ENCODE measurements at places on chromosomes 5 and 9.

GRCh38 chr5:95734187-95734586 lies 3.1 kb downstream of the RHOBTB3 start:
- no peak for DNase-seq

DNA sequence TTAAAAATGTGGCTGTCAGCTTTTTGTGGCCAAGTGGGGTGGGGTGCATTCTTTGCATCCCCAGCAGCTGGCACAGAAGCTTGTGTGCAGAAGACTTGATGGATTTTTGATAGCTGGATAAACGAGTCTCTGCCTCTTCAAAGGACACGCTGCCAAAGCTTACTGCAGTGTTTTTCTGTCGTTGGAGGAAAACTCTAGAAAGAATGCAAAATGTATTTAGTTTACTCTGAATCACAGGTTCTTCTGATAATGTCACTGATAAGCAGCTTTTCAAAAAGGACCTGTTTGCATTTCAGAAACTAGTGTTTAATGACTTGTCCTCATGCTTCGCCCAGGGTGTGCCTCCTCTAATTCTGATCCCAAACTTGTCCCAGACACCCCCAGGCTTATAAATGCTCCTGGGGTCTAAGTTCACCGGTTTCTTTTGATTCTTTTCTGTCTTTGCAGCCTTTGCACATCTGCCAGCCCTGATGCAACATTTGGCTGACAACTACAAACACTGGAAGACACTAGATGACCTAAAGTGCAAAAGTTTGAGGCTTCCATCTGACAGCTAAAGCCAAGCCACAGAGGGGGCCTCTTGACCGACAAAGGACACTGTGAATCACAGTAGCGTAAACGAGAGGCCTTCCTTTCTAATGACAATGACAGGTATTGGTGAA lies 66.0 kb downstream of the WDR41 start:
- DNase-seq: no peak

GRCh38 chr5:57594436-57594835 lies 111.8 kb upstream of the ACTBL2 start:
- DNase-seq: no peak

DNA sequence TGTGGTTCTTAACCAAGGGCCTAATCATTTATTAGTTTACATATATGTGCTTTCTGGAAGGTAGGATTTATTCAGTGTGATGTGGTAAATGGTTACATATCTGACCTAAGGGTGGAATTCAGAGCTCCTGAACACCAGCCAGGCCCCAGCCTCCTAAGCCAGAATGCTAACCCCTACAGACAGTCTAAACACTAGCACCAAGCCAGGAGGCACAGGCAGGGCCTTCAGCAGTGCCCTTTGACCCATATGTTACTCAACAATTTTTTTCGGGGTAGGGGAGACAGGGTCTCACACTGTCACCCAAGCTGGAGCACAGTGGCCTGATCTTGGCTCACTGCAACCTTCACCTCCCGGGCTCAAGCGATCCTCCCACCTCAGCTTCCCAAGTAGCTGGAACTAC lies 40.3 kb downstream of the PRKACG start:
- no peak for DNase-seq

DNA sequence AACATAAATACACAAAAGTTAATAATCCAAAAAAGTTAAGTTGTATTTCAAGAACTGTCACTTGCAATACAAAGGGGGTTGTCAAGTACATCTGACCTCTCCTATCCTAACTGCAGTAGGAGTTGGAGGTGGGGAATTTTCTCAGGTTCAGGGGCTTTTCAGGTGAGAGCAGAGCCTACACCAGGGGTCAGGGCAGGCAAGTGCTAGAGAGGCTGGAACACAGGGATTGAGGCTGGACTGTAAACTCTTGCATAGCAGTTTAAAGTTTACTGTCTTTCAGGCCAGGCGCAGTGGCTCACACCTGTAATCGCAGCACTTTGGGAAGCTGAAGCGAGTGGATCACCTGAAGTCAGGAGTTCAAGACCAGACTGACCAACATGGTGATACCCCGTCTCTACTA lies 25.4 kb upstream of the RASGRF2 start:
- DNase-seq: no peak

GRCh38 chr9:108663422-108663821 lies 192.4 kb downstream of the ACTL7B start:
- no peak for DNase-seq

GRCh38 chr5:173093606-173094005 lies 37.5 kb downstream of the CREBRF start:
- DNase-seq: no peak

- no peak for DNase-seq
These were observed 182.4 kb upstream of the ADCY2 start for GRCh38 chr5:7213525-7213924.

GRCh38 chr5:125196481-125197111 lies 450.2 kb upstream of the ZNF608 start:
- DNase-seq: no peak

DNA sequence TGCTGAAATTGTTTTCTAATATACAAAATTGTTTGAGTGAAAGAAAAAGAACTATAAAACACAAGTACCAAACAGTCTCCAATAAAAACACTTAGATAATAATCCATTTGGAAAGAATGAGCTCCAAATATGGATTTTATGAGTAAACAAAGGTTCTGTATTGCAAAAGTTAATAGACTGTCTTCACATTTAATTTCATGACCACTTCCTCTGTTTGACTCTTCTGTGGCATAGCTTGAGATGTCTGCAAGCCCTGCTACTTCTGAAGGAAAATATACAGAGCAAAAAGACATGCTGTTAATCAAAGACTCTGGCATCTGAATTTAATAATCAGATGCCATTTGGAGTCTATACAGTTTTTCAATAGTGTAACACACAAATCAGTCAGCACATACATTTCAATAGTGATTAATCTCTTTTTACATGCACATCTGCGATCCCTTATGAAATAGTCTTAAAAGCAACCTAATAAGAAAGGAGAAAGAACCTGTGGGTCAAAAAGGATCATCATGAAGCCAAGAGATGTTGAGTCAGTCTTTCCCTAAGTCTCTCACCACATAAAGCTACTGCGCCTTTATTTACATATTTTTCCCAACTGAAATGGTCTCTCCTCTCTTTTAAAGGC lies 165.4 kb upstream of the LHFPL2 start:
- DNase-seq: no peak

- DNase-seq: no peak
These were observed 249.0 kb downstream of the MLLT3 start for GRCh38 chr9:20373263-20373662.
